Left renal pelvis (tissue), 4 donors: ENCODE measurements at places on chromosomes 7 and 10. TPM values are rescaled to one million over a fixed set of nuclear protein-coding genes. Genes with fewer than 3 reads are reported as not detected.

- DNase-seq = no peak
Measured at GRCh38 chr7:1646957-1647891, 22.9 kb upstream of the ELFN1 start.

DNA sequence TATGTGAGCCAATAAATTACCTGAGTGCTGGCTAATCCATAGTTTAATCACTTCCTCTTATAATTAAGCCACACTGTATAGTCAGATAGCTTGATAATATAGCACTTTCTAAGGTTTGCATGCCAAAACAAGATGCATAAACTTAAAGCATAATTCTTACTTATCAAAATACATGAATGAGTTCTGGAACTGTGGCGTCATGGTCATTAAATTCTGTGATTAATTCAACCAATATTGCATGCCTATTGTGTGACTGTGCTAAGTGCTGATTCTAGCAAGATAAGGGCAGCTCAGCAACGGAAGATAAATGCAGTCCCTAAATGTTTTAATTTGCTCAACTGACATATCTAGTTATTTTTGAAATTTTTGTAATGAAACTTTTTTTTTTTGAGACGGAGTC lies 29.7 kb downstream of the HOXA1 start:
- DNase-seq = no peak

DNA sequence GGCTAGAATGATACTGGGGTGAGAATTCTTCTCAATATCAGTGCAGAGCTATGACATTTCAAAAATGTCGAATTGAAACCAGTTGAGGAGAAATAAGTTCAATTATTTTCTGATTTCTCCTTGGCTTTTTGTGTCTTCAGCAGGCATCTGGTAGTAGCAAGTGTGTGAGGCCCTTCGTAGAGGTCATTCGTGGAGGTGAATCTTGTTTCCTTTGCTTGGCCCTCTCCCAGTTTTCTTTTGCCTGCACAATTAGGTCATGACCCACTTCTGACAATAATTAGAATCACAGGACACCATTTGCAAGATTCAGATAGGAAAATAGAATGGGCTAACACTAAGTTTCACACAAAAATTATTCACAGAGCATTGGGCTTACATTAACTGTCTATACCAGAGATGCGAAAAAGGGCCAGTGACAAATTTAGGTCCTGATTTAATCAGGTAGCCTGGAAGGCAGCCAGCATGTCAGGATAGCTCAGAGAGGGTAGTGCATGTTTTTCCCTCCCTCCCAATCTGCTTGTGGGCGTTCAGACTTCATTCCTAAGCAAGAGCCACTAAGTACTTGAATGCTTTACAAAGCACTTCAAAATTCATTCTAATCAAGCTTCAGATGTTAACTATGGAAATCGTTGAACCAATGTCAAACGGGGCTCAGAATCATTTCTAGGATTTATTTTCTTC lies 24.0 kb upstream of the A1CF start:
- no peak for DNase-seq

DNA sequence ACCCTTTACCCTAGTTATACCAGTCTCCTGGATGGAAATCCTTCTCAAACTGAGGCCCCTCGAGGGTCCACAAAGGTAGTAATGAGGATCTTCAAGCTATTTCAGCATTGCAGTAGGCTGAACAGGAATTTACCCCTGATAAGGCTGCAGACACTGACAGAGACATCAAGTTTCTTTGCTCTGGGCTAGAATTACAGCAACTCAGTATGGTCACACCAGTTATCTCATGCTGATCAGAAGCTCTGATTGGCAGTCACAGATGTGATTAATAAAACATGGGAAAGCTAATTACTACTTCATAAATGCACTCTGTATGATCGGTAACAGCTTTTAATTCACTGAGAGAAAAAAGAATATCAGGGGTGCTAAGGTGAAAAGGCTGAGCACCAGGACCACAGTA lies 30.6 kb downstream of the FAM204A start:
- DNase-seq = no peak

GRCh38 chr7:43290978-43291377 lies 178.5 kb downstream of the HECW1 start:
- DNase-seq = no peak

DNA sequence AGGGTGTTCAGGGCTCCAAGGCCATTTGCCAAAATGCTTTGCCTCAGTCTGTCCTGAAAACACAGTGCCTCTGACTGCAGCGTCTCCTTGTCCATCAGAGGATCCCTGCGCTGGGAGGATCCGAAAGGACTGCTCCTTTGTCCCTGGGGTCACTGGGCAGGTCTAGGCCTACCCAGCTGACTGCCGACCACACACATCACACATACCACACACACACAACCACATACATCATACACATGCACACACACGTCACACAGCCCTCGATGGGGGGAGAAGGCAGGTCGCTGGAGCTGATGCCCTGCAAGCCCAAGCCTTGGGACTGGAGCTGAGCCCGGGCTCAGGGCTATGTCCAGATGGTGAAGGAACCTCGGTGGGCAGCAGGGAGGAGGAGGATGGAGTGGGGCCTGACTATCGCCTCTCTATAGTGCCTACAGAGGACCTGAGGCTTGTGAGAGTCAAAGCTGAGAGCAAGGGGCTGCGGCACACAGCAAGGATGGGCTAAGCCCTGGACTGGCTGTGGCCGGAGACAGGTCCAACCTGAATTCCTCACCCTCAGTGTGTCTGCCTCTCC lies 29.1 kb downstream of the GPRIN2 start:
- DNase-seq = no peak

- DNase-seq = no peak
Measured at GRCh38 chr7:120799813-120800475, 58.0 kb downstream of the TSPAN12 start.

GRCh38 chr7:111986601-111987000 lies 219.6 kb downstream of the DOCK4 start:
- DNase-seq = no peak

DNA sequence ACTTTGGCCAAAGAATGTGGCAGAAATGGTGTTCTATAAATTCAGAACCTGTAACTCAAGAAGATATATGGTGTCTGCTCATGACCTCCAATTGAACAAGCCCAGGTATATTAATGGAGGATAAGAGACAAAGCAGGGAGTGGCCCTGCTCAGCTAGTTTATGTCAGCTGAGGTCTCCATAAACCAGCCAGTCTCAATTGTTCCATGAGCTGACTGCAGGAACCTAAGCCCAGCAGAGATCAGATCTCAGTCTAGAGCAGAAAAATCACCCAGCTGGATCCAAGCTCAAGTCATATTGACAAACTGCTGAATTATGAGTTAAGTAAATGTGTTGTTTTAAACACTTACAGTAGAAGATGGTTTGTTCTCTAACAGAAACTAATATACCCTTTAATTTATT lies 105.5 kb upstream of the SGCE start:
- DNase-seq = no peak

- no peak for DNase-seq
Measured at GRCh38 chr7:103100348-103100747, 25.4 kb downstream of the ARMC10 start.

DNA sequence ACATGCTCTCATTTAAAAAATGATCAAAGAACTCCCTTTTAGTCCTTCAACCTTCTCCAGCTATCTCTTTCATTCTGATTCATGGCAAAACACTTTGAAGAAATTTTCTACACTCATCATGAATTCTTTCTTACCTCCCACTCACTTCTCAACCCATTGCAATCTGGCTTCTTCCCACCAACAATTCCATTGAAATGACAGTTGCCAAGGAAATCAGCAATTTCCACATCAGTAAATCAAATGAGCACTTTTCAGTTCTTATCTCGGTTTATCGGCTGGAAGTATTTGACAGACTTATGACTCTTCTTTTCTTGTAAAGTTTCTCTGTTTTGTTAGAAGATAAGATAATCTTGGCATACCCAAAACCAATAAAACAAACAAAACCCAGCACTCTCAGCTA lies 99.1 kb upstream of the CACNA2D1 start:
- no peak for DNase-seq

GRCh38 chr10:70493660-70494234 lies 15.2 kb downstream of the PALD1 start:
- DNase-seq = no peak

DNA sequence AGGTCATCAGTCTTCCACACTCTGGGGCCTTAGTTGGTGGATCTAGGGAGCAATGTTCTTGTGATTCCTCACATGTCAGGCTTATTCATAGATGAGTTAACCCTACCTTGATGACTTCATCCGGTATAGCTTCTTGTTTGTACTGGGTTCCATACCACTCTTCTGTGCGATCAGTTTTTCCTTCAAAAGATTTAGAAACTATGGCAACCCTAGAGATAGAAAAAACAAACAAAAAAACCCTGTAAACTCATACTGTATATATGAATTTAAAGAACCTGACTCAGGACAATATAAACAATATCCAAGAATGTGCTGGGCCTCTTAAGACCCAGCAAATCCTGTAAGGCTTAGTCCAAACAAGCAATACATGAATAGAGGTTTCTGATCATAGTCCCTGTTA lies 83.5 kb downstream of the IDE start:
- DNase-seq = no peak

DNA sequence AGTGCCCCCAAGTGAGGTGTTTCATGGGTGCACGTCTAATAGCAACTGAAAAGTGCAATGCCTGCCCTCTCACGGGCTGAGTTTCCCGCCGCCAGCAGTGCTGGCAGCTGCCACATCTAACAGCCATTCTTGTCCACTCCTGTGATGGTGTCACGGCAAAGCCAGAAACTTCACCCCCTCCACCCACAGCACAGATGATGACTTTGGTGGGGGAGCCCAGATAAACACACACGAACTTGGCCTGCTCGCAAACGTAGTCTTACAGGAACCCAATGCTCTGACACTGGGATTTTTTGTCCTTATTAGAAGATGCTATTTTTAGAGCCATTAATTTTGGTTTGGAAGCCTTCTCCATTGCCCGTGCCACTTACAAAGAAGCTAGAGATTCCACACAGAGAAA lies 26.7 kb downstream of the CPXM2 start:
- DNase-seq = no peak

DNA sequence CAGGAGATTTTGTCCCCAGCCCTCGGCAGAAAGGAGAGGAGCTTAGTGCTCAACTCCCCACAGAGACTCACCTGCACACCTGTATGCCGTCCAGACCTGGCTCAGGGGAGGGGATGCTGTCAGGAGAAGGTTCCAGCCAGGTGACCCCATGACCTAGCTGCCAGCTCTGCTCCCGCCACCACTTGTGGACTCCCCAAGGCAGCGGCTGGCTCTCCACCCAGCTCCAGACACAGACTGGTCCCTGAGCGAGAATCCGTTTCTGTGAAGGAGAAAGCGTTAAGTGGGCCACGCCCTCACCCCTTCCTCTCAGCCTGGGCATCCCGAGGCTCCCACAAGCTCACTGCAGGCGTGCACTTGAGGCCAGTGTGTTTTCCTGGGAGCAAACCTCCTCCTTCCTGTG lies 76.4 kb downstream of the RGS10 start:
- DNase-seq = no peak

GRCh38 chr10:75018686-75019307 lies 92.7 kb upstream of the SAMD8 start:
- no peak for DNase-seq

GRCh38 chr7:77393261-77393660 lies 22.9 kb downstream of the GSAP start:
- no peak for DNase-seq

GRCh38 chr10:120394446-120394845 lies 62.6 kb upstream of the PLPP4 start:
- DNase-seq = no peak

GRCh38 chr10:28169525-28169924 lies 133.3 kb downstream of the MPP7 start:
- no peak for DNase-seq

SNX13 gene
- polyA plus RNA-seq = 52.4 TPM

SRGN gene
- 26.2 TPM for polyA plus RNA-seq

ADCY1 gene
- 3.5 TPM for polyA plus RNA-seq

GHRHR gene
- polyA plus RNA-seq = not detected

SYPL1 gene
- 122 TPM for polyA plus RNA-seq

SLC29A3 gene
- 8.6 TPM for polyA plus RNA-seq

XRCC2 gene
- polyA plus RNA-seq = 9.0 TPM

CHN2 gene
- polyA plus RNA-seq = 16.0 TPM

CRTAC1 gene
- 21.8 TPM for polyA plus RNA-seq

ZPBP gene
- polyA plus RNA-seq = 0.50 TPM
